SW480 (cell line): ENCODE measurements at places on chromosomes 2 and 18.
A peak's percentile ranks its signal among the peaks of the same experiment; 100 is the strongest.

DNA sequence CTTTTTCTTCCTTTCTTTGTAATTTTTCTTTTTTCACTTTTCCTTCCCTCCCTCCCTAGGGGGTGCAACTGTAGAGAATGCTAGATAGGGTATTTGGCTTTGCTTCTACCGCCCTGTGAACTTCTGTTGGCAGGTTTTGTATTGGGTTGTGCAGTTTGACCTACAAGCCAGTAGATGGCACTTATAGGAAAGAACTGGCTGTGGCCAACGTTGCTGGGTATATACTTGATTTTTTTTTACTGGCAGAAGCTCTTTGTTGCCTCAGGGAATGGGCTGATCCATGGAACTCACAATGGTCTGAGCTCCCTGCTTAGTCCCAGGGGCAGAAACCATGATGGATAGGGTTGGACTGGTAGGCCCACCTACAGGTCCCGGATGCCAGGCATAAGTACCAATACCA is 1019.5 kb upstream of the LRRTM1 start:
- DNase-seq, result peak; percentile 46

- DNase-seq, result no peak
These were observed 163.5 kb upstream of the FAM98A start for GRCh38 chr2:33762636-33763035.

DNA sequence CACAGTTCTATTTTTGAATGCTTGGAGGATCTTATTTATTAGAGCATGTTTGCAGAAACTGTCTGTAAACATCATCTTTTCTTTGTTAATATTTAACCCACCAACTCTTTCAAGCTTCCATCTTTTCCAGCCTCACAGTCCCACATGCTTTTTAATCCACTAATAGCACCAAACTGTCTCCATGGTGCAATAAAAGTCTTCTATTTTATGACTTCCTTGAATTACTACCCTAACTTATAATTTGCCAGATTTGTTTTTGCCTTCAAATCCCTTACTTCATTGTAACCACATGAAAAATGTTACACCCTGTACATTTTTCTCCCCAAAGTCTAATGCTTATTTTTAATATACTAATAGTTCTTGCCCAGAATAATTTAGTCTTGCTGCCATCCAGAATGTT is 792.6 kb downstream of the PLCL1 start:
- DNase-seq, result no peak

DNA sequence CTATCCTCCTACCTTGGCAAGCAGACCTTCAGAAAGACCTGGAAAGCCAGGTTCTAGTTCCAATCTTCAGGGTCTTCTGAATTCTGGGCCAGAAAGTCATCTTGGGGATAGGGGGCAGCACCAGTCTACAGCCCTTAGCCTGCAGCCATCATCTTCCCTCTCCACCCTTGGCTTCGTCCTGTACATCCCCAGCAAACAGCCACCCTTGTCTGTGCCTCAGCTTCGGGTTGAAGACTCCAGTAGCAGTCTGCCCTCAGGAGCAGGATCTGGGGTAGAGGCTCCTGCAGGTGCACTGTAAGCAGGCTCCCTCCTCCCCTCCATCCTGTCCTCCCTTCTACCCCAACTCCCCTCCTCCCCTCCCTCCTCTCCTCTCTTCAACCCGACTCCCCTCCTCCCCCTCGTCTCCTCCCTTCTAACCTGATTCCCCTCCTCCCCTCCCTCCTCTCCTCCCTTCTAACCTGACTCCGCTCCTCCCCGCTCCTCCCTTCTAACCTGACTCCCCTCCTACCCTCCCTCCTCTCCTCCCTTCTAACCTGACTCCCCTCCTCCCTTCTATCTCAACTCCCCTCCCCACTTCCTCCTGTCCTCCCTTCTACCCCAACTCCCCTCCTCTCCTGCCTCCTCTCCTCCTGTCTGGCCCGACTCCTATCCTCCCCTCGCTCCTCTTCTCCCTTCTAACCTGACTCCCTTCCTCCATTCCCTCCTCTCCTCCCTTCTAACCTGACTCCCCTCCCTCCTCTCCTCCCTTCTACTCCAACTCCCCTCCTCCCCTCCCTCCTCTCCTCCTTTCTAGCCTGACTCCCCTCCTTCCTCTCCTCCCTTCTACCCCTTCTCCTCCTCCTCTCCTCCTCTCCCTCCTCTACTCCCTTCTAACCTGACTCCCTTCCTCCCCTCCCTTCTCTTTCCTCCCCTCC is 90.1 kb upstream of the SMAD2 start:
- no peak for DNase-seq

- DNase-seq, result no peak
These were observed 45.8 kb downstream of the LIMS1 start for GRCh38 chr2:108580050-108580449.

DNA sequence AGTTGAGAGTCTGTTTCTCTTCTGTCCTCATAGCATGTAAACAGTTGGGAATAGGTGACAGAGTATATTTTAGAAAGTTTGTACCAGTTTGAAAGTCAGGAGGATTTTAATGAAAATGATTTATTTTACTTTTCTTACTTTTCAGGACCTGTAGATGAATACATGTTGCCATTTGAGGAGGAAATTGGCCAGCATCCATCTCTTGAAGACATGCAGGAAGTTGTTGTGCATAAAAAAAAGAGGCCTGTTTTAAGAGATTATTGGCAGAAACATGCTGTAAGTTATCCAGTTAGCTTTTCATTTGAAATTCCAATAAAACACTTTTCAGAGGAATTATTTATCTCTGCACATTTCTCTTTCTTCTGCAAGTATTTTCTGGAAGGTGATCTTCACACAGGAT is 81.1 kb downstream of the ACVR2A start:
- DNase-seq, result no peak

- DNase-seq, result no peak
These were observed 20.5 kb downstream of the GAREM1 start for GRCh38 chr18:32450026-32450691.

DNA sequence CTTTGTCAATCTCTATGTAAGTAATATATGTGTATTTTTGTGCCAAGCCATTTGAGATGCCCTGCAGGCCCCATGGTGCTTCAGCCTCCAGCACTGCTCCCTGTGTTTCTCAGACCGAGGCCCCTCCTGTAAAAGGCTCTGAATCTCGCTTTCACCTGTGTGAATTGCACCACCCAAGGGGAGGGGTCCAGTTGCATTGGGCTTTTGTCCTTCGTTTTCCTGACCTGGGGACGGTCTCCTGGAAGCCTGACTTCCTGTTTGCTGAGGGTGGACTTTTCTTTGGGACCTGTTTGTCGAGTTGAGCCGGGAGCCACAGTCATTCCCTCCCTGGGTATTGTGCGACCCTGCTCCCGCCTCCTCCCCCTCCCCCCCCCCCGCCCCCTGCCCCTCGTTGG is 48.9 kb downstream of the AGAP1 start:
- no peak for DNase-seq

- no peak for DNase-seq
These were observed 23.2 kb downstream of the KCNF1 start for GRCh38 chr2:10934979-10935350.

- DNase-seq, result no peak
These were observed 46.6 kb upstream of the CTLA4 start for GRCh38 chr2:203820969-203821368.

DNA sequence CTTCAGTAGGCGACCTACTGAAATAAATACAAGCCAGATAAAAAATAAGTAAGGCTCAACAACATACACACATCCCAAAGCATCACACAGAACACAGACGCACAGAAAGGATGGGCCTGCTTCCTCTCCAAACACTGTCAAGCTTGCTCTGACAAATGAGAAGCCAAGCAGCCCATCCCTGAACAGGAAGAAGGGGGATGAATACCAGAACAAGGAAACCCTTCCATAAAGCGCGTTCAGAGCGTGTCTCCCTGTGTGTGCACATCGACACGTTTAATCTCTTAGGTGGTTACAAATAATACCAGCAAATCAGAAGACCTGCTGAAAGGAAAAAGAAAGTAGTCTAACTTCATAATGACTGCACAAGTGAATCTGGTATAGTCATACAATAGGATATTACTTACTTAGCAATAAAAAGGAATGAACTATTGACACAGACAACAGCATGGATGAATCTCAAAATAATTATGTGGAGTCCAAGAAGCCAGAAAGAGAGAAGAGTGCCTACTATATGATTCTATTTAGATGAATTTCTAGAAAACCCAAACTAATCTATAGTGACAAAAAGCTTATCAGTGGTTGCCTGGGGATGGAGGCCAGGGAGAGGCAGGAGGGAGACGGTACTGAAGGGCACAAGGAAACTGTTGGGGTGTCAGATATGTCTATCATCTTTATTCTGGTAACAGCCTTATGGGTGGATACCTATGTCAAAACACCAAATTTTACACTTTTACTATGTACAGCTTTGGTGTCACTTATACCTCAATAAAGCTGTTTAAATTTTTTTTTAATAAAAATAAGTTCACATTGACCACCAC is 26.8 kb downstream of the MBOAT2 start:
- no peak for DNase-seq

DNA sequence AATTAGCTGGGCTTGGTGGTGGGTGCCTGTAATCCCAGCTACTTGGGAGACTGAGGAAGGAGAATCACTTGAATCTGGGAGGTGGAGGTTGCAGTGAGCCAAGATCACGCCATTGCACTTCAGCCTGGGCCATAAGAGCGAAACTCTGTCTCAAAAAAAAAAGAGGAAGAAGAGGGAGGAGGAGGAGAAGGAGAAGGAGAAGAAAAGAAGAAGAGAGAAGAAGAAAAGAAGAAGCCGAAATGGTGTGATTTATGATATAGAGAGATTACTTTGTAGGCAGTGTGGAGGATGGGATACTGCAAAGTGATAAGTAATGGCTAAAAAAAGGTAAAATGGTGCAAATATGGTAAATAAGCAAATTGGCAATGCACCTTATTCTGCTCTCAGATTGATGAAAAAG is 25.1 kb downstream of the THNSL2 start:
- DNase-seq, result no peak

DNA sequence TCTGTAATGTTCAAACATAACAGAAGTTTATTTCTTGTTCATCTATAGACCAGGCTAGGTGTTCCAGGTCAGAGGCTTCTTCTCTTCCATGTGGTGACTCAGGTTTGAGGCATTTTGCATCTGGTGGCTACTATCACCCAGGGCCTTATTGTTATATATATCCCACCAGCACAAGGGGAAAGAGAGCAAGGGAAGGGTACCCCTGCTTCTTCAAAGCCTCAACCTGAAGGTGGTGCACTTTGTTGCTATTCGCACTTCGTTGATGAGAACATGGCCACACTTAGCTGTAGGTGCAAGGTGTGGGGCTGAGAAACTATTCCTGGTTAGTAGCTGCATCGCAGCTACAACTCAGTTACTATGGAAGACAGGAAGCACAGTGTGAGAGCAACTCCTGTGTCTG is 27.4 kb upstream of the SLC3A1 start:
- DNase-seq, result no peak

- DNase-seq, result no peak
These were observed 3.5 kb upstream of the EMILIN1 start for GRCh38 chr2:27074738-27075565.

DNA sequence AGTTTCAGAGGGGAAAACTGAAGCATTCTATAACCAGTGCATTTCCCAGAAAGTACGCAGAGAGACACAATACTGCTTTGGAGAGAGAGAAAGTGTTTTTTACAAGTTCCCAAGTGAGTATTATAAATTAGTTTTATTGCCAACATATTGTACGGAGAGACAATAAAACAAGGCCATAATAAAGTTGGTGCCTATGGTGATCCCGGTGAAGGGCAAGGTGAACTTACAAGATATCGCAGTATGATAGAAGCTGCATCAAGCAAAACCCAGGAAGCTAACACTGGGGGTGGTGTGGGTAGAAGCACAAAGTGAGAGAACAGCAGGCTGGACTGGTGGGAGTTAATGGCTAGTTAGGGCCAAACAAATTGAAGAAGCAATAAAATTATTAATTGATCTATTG is 7.5 kb downstream of the TMSB10 start:
- DNase-seq, result no peak

DNA sequence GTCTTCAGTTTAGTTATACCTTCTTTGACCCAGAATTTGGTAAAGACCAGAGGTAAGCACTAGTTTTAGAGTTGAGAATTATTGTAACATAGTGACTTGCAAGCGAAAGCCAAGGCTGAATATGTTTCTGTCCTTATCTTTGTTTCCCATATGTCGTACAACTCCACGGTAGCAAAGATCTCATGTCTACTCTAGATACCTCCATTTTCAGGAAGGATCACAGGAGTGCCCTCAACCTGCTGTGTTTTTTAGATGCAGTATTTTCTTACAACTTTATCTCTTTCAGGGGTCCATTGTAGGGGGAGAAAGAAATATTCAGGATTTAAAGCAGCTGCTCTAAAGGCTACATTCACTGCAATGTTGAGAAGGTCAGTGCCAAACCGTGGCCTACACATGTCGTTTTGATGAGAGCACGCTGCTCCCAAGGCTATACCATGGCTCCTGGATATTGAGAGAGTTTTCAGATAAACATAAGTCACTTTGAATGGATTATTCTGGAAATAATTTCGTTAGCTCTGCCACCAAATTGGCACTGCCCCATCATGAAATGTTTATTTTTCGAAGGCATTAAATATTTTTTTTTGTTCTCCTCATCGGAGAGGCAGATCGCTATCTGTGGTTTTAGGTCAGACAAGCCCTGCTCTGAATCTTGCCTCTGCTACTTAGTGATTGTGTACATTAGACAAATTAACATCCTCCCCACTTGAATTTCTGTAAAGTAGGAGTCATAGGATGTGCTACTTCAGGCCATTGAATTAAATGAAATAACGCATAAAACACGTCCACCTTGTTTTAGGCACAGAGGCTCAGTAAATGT is 2.1 kb downstream of the RHBDD1 start:
- DNase-seq, result no peak

DNA sequence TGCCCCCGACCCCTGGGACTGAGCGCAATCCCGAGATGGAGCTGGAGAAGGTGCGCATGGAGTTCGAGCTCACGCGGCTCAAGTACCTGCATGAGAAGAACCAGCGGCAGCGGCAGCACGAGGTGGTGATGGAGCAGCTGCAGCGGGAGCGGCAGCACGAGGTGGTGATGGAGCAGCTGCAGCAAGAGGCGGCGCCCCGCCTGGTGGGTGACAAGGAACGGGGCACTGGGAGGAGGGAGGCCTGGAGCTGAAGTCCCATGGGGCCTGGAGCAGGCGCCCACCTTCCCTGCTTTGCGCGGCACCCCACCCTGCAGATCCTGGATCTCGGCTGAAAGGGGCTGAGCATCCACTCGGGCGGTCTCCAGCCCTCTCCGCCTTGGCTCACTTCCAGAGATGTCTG is 1.2 kb downstream of the TMEM247 start:
- no peak for DNase-seq

DNA sequence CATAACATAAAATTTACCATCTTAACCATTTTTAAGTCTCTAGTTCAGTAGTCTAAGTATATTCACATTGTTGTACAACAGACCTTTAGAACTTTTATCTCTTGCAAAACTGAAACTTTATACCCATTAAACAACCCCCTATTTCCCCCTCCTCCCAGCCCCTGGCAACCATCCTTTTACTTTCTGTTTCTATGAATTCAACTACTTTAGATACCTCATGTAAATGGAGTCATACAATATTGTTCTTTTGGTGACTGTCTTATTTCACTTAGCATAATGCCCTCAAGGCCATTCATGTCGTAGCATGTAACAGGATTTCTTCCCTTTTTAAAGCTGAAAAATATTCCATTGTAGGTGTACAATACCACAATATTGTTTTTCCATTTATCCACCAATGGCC is 129.8 kb downstream of the PDE11A start:
- no peak for DNase-seq
